ENCODE measurements at places on chromosomes 11 and 22. TPM values are rescaled to one million over a fixed set of nuclear protein-coding genes. Genes with fewer than 3 reads are reported as not detected.

Gene JAML
- total RNA-seq: 12.8 TPM

Gene FADS2
- 30.4 TPM for total RNA-seq

Gene HBB
- total RNA-seq: 2.6 TPM

Gene LMO2
- total RNA-seq: 2.8 TPM

Gene MUC6
- not detected for total RNA-seq

Gene FUT4
- total RNA-seq: 7.5 TPM

DNA sequence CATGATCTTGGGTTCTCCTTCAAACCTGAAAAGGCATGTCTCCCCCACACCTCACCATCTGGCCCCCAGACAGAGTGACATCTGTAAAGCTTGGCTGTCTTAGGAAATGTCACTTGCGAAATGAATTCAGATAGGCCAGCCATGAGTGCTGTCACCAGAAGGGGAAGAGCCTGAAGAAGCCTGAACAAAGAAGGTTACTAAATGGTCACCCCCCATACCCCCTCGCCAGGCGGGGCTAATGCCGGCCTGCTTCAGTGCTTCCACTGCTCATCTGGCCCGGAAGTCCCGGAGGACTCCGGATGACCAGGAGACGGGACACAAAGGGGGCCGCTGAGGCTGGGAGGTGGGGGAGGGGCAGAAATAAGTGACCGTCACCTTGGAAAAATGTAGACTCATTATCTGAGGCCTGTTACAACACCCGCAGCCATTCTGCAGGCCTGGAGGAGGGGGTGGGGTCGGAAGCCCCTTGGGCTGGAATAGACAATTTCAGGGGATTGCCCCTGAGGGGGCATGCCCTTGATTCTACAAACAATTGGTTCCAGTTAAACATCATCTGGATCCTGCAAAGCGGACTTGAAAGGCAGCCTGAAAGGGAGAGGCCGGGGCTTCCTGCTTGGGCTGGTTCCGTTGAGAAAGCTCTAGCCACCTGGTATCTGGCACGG lies 43.2 kb downstream of the NAT10 start:
- DNase-seq: no peak

GRCh38 chr11:118374729-118375128 lies 15.3 kb downstream of the UBE4A start:
- DNase-seq: no peak

GRCh38 chr22:24894998-24895397 lies 51.5 kb downstream of the LHFPL7 start:
- DNase-seq: no peak

GRCh38 chr11:124172599-124172998 lies 10.5 kb upstream of the OR10D3 start:
- DNase-seq: no peak

DNA sequence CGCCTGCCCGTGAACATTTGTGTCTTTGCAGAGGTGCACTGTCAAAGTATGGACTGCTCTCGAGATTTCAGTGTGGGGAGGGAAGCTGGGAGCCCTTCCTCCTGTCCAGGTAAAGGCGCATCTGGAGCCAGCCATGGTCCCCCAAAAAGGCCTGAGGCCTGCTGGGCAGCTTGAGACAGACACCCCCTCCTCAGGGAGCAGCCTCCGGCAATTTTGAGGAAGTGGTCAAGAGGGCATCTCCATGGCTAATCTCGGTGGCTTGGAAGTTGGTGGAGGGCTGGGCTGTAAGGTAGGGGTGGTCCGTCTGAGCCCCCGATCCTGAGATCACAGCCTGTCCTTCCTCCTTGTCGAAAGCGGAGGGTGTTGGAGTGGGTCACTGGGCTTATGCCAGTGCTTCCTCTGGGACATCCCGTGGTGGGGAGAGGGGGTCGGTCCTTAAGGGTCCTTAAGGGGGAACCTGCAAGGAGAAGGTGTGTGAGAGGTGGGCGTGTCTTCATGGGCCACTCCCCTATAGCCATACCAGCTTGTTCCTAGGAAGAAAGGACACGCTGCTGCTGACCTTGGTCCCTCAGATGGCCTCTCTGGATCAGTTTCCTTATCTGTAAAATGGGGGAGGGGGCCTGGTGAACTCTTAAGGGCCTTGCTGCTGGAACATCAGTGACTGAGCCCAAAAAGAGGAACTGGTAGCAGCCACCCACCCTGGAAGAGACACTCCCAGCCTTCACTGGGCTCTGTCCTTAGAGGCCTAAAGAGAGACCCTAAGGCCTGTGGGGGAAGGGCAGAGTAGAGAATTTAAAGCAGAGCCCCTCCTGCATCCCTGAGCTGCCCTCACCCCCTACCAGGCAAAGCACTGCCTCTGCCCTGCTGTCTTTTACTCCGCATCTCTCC lies 2.6 kb downstream of the KCNC1 start:
- DNase-seq: no peak

DNA sequence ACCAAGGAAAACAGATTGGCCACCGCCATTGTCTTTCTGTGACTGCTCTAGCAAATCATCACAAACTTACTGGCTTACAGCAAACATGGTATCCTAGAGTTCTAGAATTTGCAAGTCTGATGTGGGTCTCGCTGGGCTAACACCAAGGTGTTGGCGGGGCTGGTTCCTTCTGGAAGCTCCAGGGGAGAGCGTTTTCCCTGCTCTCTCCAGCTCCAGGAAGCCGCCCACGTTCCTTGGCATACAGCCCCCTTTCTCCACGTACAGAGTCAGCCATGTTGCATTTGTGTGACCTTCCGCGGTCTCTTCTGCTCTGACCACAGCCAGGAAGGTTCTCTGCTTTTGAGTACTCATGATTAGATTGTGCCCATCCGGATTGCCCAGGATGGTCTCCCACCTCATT lies 27.5 kb downstream of the TBC1D22A start:
- DNase-seq: no peak

DNA sequence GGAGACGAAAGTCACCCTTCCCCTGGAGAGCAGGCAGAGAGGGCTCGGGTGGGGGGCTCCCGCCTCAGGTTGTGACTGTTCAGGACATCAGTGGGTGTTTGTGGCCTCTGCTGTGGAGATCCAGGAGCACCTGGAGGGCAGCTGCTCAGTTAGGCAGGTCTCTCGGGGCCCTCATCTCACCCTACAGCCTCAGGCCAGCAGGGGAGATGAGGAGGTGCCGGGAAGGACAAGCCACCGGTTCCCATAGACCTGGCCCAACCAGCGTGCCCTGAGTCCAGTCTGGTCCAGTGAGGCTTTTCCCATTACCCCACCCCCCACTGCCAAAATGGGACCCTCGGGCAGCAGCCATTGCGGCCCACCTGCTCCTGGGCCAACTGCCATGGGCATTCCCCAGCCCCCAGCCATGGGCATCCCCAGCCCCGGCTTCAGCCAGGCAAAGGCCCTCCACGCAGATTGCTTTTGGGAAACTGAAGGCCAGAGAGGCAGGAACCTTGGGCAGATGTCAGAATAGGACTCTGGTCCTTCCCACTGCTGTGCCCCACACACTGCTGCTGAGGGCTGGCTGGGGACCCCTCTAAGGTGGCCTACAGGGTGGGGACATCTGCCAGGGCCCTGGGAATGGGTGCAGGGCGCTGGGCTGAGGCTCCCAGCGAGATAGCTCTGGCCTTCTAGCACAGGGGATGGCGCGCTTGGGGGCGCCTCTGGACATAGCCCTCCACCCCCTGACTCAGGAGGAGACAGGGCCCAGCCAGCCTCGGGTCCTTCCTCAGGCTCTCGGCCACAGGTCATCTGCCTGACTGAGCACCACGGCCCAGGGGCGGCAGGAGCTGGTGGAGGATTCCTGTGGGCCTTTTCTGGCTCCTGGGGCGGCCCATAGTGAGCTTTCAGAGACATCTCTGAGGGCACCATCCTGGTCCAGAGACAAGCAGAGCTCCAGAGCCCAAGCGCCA lies 4.8 kb downstream of the PIM3 start:
- DNase-seq: peak; percentile 17

- DNase-seq: peak; percentile 77
Measured at GRCh38 chr22:38398609-38399461, 56.2 kb downstream of the KCNJ4 start.

DNA sequence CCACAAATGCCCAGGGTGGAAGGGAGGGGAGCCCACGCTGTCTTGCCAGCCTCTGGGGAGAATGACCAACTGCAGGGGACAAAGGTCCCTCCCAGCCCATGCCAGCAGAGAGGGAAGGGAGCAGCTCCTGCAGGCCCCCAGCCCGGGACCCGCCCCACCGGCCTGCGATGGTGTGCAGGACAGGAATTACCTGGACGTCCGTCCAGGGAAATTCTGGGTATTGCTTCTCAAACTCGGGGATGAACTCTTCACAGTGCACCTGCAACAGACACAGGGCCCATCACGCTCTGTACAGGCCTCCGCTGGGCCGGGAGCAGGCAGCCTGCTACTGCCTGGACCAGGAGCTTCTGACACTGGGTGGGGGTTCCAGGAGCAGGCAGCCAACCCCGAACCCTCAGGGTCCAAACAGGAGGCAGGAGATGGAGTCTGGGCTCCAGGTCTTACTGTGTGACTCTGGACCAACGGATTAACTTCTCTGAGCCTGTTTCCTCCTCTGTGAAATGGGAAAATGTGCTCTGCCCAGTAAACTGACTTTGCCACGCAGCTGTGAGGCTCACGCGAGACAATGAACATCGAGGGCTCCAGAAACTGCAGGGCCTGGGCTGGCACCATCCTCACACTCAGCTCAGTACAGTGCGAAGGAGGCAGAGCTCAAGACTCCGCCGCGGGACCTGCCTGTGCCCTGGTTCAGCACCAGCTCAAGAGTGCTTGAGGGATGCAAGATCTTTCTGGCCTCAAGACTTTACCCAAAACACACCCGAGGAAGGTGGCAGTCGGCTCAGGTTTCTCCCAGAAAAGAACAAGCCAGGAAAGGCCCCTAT lies 17.4 kb downstream of the TTLL12 start:
- no peak for DNase-seq

DNA sequence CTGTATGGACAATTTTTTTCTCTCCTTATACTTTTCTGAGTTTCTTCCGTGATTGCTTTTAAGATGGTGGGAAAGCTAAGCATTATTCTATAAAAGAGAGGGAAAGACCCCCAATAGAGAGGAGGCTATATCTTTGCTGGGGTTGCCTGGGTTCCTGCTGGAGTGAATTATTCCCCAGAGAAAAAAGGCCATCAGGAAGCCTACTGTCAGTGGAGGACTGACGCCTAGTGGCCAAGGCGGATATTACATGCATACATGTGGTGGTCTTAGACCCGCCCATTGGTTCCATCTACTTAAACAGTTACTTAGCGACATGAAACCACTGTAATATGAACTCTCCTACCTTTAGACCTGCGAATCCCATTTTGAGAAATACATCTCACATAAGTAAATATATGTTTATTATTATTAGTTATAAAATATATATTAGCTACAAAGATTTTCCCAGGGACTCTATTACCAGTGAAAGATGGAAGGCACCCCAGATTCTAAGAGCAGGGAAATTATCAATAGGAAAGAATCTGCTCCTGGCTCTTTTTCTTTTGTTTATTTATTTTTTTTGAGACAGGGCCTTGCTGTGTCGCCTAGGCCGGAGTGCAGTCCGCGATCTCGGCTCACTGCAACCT lies 15.7 kb upstream of the PGA3 start:
- peak; percentile 70 for DNase-seq
